ENCODE measurements at places on chromosomes 12 and 14.

GRCh38 chr12:100017056-100017455, 32.3 kb upstream of the ANKS1B start:
- peak; percentile 14 for DNase-seq

- no peak for DNase-seq
Measured at GRCh38 chr12:18932211-18932610, 194.3 kb downstream of the CAPZA3 start.

DNA sequence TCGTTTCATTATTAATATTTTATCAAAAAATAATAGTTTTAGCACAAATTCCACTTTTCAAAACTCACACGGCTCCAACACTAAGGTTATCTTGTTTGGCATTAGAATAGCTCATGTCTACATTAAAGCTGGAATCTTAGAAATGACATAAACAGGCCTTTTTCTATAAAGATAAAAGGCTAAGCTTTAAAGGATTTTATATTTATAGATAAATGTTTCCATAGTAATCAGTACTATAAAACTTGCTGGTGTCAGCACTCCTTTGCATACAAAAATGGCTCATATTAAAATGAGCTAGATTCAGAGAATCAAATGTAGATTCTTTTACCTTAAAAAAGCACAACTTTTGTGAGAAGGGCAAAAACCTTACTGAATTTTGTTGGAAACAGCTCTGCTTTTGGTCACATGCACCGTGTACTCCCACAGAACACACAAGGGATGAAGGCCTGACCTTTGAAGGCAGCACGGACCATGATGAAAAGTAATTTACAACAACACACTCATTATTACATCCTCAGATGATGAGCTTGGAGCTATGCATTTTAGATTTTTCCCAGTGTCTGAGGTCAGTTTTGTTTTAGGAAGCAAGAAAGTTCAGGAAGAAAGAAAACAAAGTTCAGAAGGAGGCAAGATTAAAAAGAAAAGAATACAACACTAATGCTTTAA, 202.8 kb downstream of the BCAT1 start:
- no peak for DNase-seq

DNA sequence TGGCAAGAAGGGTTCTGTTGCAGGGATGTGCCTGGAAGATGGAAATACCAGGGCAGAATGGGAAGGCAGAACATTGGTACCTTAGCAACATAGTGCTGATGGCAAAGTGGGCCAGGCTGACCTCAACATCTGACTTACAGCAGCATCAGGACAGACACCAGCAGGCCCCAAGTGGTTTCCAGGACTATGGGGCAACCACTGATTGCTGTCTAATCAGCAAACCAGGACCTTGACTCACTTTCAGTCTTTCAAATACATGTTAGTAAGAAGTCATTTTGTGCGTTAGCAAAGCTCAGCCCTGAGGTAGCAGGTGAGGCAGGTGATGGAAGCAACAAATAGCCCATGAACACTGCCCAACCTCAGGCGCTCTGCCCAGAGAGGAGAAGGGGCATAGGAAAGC, 4.7 kb upstream of the SPTSSA start:
- DNase-seq, result no peak

DNA sequence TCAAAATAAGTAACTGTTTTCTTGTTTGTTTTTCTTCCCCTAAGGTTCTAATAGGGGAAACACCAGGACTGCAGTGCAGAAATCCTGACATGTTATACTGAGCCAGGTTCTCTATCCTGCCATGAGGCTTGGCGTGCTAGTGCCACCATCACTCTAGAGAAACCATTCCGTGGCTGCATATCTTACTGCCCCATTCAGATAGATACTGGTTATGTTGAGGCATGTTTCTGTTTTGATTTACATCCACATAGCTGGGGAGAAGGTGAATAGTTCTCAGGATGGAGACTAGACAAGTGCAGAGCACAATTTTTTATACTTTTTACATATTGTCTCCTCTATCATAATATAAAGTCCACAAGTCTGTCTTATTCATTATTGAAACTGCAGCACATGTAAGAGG, 11.5 kb downstream of the MAGOHB start:
- DNase-seq, result no peak

- no peak for DNase-seq
Measured at GRCh38 chr14:93566065-93566693, 135.4 kb downstream of the UNC79 start.

- no peak for DNase-seq
Measured at GRCh38 chr14:77674931-77675330, 32.9 kb downstream of the ALKBH1 start.

- DNase-seq, result no peak
Measured at GRCh38 chr12:30696486-30696885, 817 bp upstream of the IPO8 start.

- no peak for DNase-seq
Measured at GRCh38 chr12:6963016-6963731, 7.3 kb downstream of the PHB2 start.

Data from iris pigment epithelial cell (primary cell).